ENCODE measurements at places on chromosomes 7 and 10. TPM values are rescaled to one million over a fixed set of nuclear protein-coding genes. Genes with fewer than 3 reads are reported as not detected.

ADRB1 gene
- not detected for total RNA-seq

C10orf105 gene
- total RNA-seq = not detected

GRCh38 chr10:86681047-86681446, 12.7 kb downstream of the LDB3 start:
- no peak for DNase-seq

DNA sequence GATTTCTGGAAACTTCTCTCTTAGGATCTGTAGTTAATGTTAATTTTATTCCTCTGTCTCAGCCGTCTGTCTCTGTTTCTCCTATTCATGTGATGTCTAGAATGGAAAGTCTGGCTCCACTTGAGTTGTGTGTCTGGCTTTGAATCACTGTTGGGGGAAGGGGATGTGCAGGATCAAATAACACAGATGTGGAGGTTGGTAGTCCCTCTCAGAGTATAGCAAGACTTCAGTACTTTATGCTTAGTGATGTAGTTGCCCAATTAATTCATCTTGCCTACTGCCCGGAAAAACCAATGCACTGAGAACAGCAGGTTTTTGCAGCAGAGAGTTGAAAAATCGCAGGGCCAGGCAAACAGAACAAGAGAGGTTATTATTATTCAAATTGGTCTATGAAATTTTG, 79.2 kb downstream of the PHTF2 start:
- DNase-seq = no peak

- DNase-seq = no peak
These were observed 10.1 kb upstream of the ERVW-1 start for GRCh38 chr7:92487804-92488203.

GRCh38 chr10:51382181-51382580, 307.9 kb downstream of the PRKG1 start:
- DNase-seq = no peak

DNA sequence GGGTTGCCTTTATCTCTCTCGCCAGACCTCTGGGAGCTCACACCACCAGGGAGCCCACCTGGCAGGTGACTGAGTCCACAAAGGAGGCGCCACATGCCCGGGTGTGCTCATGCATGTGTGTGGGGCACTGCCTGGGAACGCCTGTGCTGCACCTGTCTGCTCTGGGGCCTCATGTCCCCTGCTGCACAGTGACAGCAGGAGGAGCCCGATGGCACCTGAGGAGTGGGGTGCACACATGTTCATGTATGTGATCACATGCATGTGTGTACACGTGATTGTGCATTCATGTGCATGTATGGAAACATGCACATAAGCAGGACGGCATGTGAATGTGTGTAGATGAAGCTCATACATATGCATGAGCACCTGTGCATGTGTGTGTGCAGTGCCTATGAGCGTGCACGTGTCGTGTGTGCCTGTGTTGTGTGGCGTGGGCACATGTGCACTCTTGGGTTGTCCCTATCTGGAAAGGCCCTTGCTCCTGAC, 22.0 kb downstream of the YKT6 start:
- no peak for DNase-seq

GRCh38 chr7:80529362-80529761, 17.5 kb upstream of the GNAT3 start:
- DNase-seq = no peak

GRCh38 chr10:7239312-7239985, 171.4 kb downstream of the SFMBT2 start:
- DNase-seq = no peak

DNA sequence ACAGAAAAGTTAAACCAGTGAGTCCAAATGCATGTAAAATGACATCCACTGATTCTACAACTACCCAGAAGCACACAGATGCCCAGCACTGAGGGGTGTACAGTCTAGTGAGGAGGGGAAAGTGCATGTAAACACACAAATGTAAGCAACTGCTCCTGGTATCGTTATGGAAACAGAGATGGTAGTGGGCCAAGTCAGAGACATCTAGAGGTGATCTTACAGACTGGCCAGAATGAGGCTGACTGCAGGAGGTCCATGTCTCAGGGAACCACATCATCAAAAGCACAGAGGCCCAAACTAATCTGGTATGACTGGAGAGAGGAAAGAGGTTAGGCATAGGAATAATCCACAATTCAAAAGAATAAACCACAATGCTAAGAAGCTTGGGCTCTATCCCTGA, 176.5 kb downstream of the SRPK2 start:
- no peak for DNase-seq

- no peak for DNase-seq
These were observed 754 bp upstream of the PHYHIPL start for GRCh38 chr10:59175538-59176240.

DNA sequence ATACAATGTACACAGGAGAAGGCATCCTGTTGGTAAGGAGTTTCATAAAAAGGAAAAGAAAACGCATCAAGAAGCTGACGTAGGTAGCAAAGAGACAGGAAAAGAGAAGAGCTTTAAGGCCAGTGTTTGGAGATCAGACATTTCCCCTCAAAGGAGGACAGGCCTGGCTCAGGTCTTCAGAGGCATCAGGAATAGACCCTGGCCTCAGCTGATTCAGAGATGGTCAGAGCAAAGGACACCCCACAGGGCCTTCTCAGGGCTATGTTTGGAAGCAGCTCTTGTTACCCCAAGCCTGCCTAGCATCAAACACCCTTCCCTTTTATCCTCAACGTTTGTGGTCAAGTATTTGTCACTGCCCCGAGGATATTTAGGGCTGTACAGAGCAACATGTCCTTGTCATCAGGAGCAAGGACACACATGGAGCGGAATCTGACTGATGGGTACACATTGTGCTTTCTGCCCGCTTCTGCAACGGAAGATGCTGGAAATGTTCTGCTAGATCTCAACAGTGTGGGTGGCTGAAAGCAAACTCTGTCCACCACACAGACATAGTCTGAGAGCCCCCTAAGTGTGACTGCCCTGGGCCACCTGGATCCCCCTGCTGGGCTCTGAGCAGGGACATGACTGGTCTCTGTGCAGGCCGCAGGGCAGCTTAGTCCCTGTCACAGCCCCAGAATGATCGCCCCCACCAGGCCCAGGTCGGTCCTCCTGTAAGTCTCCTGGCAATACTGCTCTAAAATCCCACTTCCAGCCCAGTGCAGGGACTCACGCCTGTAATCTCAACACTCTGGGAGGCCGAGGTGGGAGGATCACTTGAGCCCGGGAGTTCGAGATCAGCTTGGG, 1.0 kb upstream of the ZDHHC4 start:
- no peak for DNase-seq

DNA sequence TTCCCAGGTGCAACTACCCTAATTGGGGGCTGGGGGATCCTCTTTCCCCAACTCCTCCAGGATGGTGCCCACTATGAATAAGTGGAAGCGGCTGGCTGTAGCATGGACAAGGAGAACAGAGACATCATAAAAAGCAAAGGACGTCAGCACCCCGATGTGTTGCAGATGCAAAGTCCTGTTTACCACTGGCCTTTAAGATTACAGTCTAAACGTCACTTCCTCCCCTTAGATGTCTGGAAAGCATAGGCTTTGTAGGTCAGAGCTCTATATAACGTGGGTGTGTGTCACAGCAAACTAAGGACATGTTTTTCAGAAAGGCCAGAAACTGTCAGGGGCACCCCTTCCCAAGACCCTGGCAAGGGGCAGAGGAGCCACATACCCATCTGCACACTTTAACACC, 7.9 kb downstream of the COBL start:
- DNase-seq = no peak

GRCh38 chr7:107169120-107170050, 582 bp downstream of the HBP1 start:
- peak; percentile 96 for DNase-seq

DNA sequence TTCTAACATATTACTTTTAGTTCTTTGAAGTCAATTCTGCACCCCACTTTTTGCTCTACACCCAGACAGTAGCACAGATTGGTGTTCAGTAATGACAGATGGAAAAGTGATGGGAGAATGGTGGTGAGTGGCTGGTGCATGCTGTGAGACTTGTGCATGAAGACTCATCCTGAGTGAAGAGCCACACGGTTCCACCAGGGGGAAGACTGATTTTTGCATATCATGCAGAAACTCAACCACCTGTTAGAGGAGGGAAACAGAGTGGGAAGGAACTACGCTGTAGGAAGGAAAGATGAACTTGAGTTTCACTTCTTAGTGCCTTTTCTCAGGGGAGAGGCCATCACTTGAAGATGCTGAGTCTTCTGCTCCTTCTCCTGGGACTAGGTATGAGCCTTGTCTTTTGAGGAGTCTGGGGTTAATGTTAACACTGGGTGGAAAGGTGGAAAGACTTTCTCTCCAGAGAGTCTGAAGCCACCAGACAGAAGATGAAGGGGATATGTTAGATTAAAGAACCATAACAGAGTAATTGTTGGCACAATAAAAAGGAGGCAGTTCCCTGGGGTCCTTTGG, 9.3 kb upstream of the PRSS1 start:
- DNase-seq = no peak

GRCh38 chr7:118615-119391, 73.6 kb upstream of the FAM20C start:
- DNase-seq = no peak

DNA sequence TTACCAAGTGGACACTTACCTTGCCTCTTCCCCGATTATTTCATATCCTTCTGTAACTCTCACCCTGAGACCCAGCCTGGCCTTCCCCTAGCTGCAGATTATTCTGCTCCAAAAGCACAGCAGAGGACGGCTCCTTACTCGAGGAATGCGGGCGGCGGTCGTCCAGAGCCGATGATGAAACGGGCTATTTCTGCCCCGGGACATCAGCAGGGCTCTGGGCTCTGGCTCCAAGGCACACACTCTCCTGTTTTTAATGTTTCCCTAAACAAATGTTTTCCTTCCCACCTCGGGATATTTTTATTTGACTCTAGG, 343 bp upstream of the C10orf71 start:
- DNase-seq = no peak

Measured in Peyer's patch (tissue), 4 donors.